Fibroblast of mammary gland (primary cell): ENCODE measurements at places on chromosomes 16 and 17.
A peak's percentile ranks its signal among the peaks of the same experiment; 100 is the strongest.

- DNase-seq: no peak
These were observed 135.4 kb upstream of the SOX9 start for GRCh38 chr17:71985111-71986039.

GRCh38 chr17:12830777-12831247 is 41.5 kb downstream of the ARHGAP44 start:
- no peak for DNase-seq

GRCh38 chr17:29019475-29020181 is 13.8 kb upstream of the SEZ6 start:
- DNase-seq: no peak

DNA sequence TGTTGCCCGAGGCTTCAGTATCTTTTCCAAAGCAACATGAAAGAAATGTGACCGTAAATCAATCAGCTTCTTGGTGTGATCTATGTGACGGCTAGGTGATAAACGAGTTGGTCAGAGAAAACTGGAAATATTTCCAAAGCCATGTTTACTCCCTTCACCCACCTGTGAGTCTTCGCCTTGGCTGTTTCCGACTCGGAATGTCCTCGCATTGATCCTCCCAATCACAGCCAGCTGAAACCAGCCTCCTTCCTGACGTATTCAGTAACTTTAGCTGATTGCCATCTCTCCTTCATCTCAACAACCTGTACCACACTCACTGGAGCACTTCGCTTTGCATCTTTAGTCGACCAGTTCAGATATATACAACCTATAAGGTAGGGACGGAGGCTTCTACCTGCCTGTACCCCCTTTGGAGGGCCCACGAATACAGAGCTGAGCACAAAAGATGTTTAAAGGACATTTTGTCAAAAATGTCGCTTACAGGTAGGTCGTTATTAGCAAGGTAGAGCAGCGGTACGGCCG is 705 bp downstream of the KRABD2 start:
- peak; percentile 44 for DNase-seq

DNA sequence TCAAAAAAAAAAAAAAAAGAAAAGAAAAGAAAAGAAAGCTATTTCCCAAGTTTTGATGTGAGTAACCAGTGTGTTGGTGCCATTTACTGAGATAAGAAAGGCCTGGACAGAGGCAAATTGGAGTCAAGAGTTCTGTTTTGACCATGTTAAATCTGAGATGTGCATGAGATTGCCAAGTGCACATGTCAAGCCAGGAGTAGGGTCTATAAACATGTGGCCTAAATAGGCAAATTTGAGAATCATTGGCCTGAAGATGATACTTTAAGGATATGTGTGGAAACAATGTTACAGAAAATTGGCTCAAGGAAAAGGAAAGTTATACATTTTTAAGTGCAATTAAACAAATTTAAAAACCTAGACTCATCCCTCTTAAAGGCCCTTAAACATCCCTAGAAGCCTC is 15.3 kb upstream of the SMG1 start:
- no peak for DNase-seq

DNA sequence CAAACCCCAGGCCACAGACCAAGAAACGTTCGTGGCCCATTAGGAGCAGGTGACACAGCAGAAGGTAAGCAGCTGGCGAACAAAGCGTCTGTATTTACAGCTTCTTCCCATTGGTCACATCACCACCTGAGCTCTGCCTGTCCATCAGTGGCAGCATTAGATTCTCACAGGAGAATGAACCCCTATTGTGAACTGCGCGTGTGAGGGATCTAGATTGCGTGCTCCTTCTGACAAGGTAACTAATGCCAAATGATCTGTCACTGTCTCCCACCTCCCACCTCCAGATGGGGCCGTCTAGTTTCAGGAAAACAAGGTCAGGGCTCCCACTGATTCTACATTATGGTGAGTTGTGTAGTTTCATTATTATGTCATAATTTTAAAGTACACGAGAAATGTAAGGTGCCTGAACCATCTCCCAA is 186.3 kb downstream of the CPPED1 start:
- no peak for DNase-seq

GRCh38 chr16:54957403-54958166 is 26.9 kb downstream of the IRX5 start:
- DNase-seq: peak; percentile 47

GRCh38 chr17:3886776-3887175 is 6.1 kb downstream of the CAMKK1 start:
- no peak for DNase-seq

DNA sequence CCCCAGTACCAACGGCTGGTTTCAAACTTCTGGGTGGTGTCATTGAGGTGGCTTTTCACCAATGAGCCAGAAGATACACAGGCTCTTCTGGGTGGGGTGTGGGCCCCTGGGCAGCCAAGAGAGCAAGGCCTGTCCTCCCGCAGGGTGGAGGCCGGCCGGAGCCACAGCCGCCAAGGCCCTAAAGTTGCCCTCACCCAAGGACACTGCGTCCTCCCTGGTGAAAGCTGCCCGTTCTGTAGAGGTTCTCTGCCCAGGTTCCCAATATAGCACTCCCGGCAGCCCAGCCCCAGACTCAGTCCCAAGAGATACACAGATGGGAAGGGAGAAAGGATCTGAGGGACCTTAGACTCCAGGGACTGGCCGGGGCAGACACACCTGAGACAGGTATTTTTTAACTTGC is 10.7 kb upstream of the CACNG1 start:
- no peak for DNase-seq

GRCh38 chr17:55456307-55457240 is 34.9 kb upstream of the MMD start:
- peak; percentile 51 for DNase-seq

- peak; percentile 13 for DNase-seq
These were observed 54.3 kb downstream of the KPNA2 start for GRCh38 chr17:68089881-68090280.

DNA sequence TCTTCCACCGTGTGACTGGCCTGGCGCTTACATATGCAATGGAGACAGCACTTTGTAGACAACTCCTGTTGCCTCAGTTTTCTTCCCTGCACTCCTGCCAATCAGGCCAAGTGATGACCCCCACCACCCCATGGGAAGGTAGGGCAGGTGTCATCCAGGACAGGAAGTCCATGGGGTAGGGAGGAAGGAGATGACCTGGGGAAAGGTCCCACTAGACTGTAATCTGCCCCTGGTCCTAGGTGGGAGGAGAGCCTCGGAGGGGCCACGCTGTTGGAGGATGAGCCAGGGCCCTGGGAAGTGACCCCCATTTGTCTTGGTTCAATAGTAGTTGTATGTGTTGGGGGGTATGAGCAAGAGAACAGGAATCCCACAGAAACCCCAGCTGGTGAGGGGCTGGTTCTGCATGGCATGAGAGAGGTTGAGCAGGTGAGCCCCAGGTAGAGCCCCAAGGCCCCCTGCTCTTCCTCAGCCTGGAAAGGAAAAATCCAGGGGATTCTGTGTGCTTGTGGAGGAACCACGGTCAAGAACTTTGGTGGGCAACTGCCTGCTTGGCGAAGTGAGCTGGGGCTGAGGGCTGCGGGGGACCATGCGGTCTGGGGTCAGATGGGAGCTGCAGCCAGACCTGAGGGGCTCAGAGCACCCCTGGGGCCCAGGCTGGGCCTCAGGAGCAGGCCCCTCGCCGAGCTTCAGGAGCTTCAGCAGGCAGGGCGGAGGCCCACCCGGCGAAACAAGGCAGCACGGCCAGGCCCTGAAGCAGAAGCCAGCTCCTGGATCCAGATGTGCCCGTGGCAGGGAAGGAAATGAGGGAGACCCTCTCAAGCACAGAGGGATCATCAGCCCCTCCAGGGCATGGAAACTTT is 50.7 kb downstream of the NT5M start:
- no peak for DNase-seq

DNA sequence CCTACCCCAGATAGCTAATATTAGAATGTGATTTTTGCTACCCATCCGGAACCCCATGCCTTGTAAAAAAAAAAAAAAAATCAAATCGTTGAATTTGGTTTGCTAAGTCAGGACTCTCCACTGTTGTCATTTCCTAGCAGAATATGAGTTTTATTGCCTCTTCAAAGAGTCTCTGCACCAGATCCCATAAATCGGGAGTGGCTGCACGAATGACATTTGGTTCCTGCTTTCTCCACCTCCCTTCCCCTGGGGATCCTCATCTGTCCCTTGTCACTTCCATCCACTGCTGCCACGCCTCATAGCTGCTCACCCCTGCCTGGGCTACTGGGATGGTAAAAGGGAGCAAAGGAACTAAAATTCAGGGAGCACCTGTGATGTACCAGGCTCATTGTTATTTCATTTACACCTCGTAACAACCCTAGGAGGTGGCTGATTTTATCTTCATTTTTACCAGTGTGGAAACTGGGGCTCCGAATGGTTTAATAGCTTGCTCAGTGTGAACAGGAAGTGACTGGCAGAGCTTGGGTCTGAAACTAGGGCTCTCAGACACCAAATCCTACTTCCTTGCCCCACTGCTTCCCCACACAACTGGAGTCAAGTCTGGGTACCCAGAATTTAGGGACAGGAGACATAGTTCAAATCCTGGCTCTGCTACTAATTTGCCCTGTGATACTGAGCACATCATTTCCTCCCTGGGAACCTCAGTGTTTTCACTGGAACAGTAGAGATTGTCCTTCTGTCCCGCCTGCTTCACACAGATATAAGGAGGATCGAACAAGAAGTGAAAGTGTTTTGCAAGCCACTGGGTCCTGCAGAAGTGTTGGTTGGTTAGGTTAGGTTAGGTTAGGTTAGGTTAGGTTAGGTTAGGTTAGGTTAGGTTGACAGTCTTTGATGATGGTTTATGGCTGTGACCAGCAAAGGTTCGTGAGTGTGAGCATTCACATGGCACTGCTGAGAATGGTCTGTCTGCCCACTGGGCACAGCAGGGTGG is 585 bp upstream of the KRT36 start:
- no peak for DNase-seq

DNA sequence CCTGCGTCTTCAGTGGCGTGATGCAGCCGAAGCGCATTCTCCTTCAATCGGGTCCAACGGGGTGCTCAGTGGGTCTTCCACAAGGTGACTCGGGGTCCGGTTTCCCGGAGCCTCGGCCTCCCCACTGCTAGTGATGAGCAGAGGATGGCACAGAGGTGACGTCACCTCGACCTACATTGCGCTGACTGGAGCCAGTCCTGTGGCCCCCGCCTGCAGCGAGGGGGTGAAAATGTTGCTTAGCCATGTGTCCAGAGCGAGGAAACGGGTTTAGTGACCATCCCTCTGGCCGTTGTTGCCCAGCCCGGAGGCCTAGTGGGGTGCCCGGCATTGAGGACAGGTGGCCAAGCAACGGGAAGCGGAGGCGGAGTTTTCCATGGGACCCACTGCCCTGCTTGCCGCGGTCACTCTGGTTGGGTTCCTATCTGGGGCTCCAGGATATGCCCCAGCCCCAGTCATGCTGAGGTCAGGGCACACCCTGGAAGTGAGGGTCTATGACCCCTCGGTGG is 190.6 kb upstream of the CIBAR2 start:
- no peak for DNase-seq

DNA sequence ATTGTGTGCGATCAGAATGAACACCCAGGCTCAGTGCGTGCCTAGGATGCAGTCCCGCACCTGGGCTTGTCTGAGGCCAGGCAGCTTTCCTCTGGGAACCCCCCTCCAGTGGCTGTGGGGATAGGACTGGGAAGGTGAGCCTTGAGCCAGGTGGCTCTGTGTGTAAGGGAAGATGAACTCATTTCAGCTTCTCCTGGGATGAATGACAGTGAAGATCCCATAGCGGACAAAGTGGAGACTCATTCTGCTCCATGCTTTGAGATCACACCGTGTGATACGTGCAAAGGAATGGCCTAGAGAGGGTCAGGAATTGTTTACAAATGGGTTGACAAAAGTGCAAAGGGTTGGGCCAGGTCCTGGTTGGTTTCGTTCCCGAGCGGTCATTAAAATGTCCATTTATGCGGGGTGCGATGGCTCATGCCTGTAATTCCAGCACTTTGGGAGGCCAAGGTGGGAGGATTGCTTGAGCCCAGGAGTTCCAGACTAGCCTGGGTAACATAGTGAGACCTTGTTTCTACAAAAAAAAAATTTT is 15.8 kb downstream of the GPRC5C start:
- no peak for DNase-seq

GRCh38 chr17:2782055-2782454 is 14.2 kb upstream of the RAP1GAP2 start:
- peak; percentile 53 for DNase-seq

DNA sequence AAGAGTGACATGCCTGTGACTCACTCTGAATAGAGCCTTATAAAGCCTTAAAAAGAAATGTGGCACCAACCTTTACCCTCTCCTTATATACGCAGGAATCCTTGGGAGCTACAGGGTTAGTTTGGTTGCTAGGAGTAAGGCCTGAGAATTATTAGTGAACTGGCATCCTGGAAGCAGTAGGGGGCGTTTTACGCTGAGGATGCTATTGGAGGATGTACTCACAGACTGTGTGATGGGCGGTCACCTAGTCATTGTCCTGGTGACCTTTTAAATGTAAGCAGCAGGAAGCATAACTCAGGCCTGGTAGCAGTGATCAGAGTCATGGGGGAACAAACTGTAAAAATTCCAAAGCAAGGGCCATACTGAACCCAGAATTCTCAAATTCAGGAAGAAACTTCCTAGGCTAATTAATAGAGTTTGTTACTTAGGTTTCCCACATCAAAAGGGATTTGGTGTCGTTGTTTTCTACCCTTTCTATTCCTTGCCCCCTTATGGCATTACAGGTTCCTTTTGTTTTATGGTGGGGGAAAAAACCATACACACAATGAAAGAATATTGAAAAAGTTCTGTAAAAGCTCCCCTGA is 153.8 kb downstream of the SNX11 start:
- DNase-seq: peak; percentile 28

GRCh38 chr16:16861546-16861945 is 482.6 kb downstream of the NPIPA7 start:
- DNase-seq: peak; percentile 45

- DNase-seq: no peak
These were observed 12.7 kb upstream of the CD300A start for GRCh38 chr17:74453665-74454196.

DNA sequence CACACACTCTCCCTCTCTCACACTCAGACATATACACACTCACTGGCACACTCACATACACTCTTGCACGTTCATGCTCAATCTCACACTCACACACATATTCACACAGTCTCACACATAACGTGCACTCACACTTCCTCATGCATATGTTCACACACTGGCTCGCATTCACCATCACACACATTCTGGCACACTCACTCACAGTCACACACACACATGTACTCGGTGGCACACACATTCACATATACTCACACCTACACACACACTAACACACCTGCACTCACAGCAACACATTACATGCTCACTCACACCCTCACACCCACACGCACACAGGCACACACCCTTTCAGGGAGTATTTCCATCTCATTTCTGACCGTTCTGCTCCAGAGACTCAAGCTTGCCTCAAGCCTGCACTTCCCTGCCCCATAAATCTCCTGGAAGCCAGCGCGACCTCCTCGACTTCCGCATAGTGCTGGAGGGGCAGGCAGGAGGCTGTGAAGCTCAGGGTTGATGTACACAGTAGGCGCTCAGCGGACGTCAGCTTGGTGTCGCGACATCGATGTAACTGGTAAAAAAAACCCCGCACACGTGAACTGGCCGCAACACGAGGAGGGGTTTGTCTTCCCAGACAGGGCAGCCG is 66.7 kb upstream of the FOXF1 start:
- no peak for DNase-seq
